Lung (tissue), 17 donors: ENCODE measurements at places on chromosomes 7 and 10.

DNA sequence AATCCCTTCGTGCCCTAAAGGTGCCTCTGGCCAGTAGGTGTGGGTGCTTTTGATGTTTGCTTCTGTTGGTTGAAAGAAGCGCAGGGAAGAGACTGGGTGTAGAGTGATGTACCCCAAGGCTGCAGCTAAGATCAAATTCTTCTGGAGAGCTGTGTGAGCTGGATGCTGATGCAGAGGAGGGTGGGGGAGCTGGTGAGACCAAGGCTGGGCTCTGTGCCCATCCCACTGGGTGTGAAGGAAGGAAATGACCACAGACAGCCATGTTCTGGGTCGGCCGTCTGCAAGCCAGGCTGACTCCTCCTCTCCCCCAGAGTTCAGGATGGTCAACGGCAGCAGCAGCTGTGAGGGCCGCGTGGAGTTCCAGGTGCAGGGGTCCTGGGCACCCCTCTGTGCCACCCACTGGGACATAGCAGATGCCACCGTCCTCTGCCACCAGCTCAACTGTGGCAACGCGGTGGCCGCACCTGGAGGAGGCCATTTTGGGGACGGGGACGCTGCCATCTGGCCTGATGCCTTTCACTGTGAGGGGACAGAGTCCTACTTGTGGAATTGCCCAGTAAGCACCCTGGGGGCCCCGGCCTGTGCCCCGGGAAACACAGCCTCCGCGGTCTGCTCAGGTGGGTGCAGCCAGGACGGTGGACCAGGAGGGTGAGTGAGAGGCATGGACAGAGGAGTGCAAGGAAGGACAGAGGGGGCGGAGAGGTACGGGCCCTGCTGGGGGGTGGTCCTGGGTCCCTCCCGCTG is 5.1 kb downstream of the SCART1 start:
- DNase-seq = no peak

- DNase-seq = no peak
Measured at GRCh38 chr10:113751181-113751732, at the start of gene PLEKHS1. TSS of gene PLEKHS1 (plus strand) at chr10:113751682. CDS start at chr10:113755278, 3,596 bp downstream.

GRCh38 chr7:117004899-117005298 is 51.6 kb downstream of the ST7 start:
- no peak for DNase-seq

GRCh38 chr10:128622706-128623105 is 496.5 kb upstream of the MKI67 start:
- DNase-seq = no peak

- no peak for DNase-seq
Measured at GRCh38 chr10:121242741-121243608, 355.3 kb downstream of the FGFR2 start.

DNA sequence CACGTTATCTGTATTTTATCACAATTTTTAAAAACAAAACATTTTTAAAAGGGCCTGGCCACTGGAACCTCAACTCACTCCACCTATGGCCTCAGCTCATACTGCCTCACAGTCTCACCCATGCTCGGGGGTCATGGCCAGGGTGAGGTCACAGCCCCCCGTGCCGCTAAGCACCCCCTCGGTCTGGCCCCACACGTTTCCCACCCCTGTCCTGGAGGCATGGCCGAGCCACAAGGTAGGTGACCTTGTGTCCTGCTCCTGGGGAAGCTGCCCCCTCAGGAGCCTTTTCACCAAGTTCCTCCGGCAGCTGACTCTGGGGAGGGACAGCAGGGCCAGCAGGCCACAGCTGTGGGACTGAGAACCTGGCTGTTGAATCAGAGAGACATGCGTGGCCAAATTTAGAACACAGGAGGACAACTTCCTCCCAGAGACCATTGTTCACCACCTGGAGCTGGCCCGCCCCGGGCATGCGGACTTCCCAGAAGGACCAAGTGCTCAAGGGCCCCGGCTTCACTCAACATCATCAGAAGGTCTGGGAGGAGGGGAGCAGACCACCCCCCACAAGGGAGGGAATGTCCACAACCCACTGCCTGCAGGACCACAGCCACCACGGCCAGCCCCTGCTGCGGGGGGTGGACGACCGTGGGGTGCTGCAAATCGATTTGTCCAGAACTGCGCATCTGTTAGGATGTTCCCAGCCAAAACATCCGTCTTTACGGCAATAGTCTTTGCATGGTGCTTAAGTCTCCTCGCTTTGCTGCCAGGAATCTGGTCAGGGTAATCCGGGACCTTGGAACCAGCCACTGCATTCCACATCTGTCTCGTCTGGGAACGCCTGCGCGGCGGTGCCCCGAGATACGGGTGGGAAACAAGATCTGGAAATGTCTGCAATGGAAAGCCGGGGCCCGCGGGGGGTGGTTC is 48.6 kb upstream of the PDGFA start:
- peak; percentile 69 for DNase-seq

- no peak for DNase-seq
Measured at GRCh38 chr7:147296986-147297385, 1180.4 kb downstream of the CNTNAP2 start.

- DNase-seq = no peak
Measured at GRCh38 chr7:10662982-10663884, 310.4 kb upstream of the PHF14 start.

- no peak for DNase-seq
Measured at GRCh38 chr10:31774928-31775650, 153.5 kb downstream of the ARHGAP12 start.

DNA sequence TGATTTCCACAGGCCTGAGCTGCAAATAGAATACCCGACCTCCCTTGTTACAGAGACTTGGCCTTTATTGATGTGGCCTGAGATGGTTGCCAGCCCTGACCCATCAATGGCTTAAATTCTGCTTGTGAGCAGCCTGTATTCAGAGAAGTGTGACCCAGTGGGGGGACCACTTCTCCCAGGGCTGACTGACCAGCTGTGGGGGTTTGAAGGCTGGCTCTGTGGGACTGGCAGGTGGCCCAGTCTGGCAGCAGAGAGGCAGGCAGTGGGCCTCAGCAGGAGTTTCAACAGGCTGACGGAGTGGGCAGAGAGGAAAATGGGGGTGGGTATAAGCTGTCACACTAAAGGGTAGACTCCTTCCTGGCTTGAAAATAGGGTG is 12.2 kb upstream of the PPIF start:
- DNase-seq = no peak

- DNase-seq = no peak
Measured at GRCh38 chr10:57338823-57339558, 928.7 kb downstream of the IPMK start.

- DNase-seq = no peak
Measured at GRCh38 chr10:56823849-56824248, 462.8 kb upstream of the ZWINT start.

GRCh38 chr7:154530136-154530535 is 472.8 kb downstream of the PAXIP1 start:
- DNase-seq = no peak

DNA sequence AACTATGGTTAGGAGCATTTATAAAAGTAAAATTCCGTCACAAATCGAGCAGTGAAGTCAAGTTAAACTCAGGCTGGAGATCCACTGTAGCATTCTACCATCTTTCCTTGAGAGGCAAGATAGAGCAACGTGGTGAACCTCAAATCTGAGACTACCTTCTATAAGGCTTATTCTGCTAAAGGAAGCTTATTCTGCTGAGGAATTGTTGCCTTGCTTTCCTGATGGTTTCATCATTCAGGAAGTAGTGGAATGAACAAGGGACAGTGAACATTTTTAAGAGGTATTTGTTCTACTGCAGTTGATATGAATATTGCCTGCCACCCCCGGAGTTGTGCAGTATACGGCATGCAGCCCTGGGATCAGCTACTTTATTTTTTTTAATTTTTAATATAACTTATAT is 170.8 kb downstream of the VPS50 start:
- no peak for DNase-seq

GRCh38 chr7:72391821-72392377 is 20.2 kb downstream of the CALN1 start:
- no peak for DNase-seq

GRCh38 chr7:74395745-74396311 is 57.9 kb upstream of the GTF2IRD1 start:
- no peak for DNase-seq

GRCh38 chr10:133318494-133319127 is 9.9 kb downstream of the ZNF511 start:
- DNase-seq = peak; percentile 41

DNA sequence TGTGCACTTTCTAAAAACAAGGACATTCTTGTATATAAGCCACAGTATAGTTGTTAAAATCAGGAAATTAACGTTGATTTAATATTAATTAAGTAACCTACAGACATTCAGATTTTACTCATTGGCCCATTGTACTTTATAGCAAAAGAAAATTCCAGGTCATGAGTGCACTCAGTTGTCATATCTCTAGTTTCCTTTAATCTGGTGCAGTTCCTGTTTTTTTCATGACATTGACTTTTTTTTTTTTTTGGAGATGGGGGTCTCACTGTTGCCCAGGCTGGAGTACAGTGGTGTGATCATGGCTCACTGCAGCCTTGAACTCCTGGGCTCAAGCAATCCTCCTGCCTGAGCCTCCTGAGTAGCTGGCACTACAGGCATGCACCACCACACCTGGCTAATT is 24.1 kb downstream of the R3HCC1L start:
- no peak for DNase-seq

DNA sequence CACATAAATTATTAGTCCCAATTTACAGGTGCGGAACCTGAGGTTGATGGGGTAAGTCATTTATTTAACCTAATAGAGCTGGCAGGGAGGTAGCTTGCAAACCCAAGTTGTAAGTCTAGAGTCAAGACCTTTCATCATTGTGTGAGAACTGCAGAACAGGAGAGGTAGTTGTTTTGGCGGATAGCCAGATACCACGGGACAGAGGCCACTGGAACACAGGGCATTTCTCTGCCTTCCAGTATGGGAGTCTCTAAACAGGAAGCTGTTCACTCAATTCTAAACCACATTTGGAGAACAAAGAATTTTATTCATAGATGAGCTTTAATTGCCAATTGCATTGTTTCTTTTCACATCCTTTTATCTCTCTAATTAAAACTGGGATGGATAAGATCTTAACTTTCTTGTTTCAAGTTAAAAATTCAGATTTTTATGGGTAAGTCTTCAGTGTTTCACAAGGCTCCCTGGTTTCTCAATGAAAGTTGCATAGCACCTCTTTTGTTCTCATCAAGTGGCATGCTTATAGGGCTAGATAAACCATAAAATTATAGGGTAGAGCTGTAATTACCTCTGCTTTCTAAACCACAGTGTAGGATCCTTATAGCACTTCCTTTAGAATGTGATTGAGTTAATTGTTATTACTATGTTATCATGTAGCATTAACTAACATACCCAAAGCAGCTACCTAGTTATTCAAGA is 489.0 kb downstream of the GATA3 start:
- DNase-seq = peak; percentile 12

DNA sequence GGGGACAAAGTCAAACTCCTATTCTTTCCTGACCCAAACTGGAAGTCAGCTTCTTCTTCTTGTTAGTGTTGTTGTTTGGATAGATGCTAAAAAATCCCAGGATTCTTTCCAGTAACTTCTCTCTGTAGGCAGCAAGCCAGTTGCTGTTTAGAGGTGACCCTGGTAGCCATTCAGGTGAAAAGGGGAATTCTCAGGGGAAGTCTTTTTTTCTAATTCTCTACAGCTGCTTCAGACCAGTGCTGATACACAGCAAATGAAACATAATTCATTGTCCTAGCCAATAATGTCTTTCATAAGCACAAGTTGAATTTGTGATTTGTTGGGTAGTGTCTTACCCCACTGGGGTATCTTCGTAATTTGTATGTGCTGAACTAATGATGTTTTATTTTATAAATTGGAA is 357.3 kb downstream of the BBS9 start:
- DNase-seq = no peak

- no peak for DNase-seq
Measured at GRCh38 chr7:14766747-14767146, 135.8 kb downstream of the DGKB start.

GRCh38 chr10:101450277-101451080 is 96.5 kb downstream of the BTRC start:
- DNase-seq = no peak

DNA sequence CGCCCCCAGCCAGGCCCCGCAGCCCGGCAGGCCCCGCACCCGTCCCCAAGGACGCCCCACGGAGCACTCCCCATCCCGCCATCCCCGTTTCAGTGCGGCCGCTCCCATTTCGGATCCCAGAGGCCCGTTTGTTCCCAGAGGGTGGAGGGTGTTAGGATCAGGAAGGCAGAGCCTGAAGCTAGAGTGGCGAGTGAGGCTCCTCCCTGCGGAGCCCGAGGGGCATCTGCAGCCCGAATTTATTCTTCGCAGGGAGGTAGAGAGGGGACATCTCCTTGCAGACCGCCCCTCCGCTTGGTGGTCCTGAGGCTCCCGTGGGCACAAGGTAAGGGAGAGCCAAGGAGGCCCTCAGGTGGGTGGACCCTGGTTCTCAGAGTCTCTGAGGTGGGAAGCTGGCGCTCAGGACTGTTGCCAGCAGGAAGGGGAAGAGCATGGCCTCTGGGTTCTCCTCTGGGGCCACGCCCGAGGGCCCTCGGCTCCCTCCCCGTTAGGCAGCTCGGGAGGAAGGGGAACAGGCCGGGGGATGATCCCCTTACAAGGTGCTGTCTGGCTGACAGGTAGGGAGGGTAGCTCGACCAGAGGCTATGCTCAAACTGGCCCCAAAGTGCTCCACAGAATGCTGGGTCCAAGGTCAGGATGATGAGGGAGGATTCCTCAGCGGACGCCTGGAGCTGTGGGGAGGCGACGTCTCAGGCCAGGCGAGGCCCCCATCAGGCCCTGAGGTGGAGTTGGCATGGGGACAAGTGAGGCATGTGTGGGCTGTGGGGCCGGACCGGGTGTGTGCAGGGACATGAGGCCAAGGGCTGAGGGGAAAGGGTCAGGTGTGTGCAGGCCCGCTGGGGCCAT is 17.4 kb downstream of the POLL start:
- no peak for DNase-seq

GRCh38 chr10:49083261-49083660 is 32.1 kb downstream of the VSTM4 start:
- DNase-seq = peak; percentile 27

DNA sequence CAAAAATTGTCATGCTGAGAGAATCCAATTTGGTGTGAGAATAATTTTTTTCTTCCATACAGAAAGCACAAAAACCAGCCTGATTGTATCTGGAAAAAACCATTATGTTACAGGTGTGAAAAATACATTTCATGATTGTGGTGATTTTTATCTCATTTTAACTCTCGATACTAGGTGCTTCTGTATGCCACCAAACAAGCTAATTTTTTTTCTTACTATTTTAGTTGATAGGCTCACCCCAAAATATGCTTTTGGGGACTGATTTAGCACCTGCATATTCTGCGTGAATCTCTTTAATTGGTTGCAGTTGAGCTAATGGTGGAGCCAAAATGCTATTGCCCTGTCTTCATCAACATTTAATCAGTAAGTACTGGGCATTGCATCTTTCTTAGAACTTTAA is 1.9 kb downstream of the DMTF1 start:
- no peak for DNase-seq

- DNase-seq = peak; percentile 83
Measured at GRCh38 chr10:76581506-76582256, 1055.9 kb downstream of the KCNMA1 start.

- no peak for DNase-seq
Measured at GRCh38 chr7:2864204-2864985, 20.3 kb upstream of the GNA12 start.

GRCh38 chr7:46291050-46291438 is 370.0 kb upstream of the IGFBP3 start:
- DNase-seq = no peak
